Stimulated activated CD4-positive, alpha-beta T cell treated with anti-CD3 and anti-CD28 coated beads, Interleukin-4, amount 100 ng/mL, for 48 hours (primary cell): ENCODE measurements at places on chromosomes 4 and X.

GRCh38 chr4:111905511-111905910 lies 239.7 kb upstream of the FAM241A start:
- DNase-seq = no peak

- DNase-seq = no peak
Measured at GRCh38 chr4:185144601-185145240, 1.7 kb downstream of the SLC25A4 start.

GRCh38 chr4:8026453-8026852 lies 86.8 kb upstream of the AFAP1 start:
- no peak for DNase-seq

DNA sequence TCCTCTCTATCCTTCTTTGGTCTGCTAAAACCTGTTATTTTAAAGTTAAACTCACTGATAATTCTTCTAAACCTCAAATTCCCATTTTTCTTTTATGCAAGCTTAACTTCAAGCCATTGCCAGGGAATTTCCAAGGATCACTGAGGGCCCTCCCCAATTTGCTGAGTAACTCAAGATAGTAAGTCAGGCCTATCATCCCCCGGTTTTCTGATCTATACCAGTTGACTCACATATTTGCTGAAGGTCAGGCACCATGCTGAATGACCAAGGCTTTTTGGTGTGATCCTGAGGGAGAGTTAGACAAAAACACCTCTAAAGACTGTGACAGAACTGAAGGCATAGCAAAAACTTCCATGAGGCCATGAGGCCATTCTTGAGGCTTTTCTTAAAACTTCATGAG lies 1301.9 kb downstream of the PCDH7 start:
- DNase-seq = no peak

- DNase-seq = no peak
Measured at GRCh38 chr4:55770662-55771061, 48.9 kb upstream of the EXOC1L start.

DNA sequence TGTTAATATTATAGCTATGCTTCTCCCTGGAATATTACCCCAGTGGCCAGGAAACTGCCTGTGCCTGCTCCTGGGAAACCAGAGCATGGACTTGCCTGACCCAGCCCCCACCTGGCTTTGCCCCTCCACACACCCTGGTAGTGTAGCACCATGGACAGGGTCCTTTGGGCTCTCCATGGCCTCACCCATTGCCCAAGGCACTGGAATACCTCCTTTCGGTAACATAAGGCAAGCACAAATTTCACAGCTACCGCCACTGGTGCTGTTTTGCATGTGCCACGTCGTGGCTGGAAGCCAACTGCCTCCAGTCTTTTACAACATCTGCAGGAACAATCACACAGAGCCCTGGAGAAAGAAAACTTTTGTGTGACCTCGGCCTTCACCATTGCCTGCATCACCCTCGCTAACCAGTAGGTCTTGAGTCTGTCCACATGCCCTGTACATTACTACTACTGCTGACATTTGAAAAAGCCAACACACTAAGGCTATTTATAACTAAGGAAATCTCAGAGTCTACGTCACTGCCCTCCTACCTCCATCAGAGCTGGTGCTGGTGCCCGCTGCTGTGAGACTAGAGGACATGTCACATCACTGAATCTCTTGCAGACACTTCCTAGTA lies 47.7 kb downstream of the HPGD start:
- DNase-seq = no peak

DNA sequence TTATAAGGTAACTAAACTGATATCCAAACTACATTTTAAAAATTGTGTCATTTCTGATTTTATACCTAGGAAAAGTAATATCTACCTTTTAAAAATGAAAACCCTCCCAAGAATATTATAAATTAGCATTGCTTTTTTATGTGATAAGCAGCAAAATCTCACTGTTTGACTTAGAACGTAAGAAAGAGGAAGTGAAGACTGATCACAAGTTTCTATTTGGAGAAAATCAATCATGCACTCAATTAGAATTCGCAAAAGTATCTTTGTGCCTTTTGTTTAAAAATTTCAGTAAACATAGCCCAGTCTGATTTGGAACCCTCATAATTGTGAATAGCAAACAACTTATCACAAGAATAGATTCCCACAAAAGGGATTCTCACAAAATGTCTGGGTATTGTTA lies 142.7 kb downstream of the TENM3 start:
- no peak for DNase-seq

DNA sequence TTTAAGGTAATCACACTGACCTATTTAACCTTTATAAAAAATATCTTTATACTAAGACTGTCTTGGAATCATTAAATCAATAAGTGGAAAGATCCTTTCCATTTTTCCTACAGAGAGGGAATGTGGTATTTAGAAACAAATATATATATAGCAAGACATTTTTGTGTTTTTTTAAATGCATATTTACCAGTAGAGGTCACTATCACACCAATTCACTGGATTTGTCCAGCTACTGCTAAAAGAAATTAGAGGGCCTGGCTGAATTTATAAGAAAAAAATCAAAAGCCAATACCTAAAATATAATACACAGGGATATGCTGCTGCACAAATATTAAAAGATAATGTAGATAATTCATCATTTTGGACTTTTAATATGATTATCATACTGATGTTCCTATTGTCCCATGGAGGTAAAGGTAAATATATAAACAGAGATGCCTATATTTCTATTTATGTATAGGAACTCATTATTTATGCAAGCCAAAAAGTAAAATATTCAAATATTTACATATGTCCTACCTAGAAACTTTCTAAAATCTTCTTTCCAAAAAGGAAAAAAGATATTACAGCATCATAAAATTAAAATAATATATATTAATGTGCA lies 69.5 kb downstream of the PDE5A start:
- DNase-seq = no peak

DNA sequence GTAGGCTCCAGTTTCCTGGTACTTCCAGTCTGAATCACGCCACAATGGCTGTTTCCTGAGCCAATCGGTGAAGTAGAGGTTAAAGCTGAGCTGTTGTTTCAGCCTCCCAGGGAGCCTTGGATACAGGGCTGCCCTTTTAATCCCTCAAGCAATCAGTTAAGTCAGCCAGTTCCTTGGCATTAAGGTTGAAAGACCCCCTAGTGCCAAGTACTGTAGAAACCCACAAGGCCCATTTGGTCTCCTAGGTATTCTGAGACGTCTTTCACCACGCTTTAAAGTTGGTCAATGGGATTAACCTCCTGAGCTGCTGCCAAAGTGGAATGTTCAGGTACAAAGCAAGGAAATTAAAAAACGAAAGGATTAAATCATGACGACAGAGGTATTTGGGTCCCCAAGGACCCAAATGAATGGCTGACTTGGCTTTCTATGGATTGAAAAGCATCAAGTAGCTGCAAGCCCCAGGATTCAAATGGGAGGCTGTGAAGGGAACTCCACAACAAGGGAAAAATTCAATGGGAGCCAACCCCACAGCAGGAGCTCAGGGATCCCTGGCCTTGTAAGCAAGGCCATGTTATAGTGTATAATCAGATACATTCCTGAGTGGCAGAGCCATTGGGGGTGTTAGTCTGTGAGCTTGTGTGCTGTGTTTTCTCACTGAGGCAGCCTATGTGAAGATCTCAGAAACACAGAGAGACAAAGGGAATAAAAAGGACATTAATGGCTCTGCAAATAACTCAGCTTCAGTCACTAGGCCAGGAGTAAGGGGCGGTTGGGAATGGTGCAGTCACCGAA lies 86.0 kb downstream of the ATG4A start:
- DNase-seq = no peak

- no peak for DNase-seq
Measured at GRCh38 chr4:184404047-184404446, 70.3 kb downstream of the IRF2 start.

DNA sequence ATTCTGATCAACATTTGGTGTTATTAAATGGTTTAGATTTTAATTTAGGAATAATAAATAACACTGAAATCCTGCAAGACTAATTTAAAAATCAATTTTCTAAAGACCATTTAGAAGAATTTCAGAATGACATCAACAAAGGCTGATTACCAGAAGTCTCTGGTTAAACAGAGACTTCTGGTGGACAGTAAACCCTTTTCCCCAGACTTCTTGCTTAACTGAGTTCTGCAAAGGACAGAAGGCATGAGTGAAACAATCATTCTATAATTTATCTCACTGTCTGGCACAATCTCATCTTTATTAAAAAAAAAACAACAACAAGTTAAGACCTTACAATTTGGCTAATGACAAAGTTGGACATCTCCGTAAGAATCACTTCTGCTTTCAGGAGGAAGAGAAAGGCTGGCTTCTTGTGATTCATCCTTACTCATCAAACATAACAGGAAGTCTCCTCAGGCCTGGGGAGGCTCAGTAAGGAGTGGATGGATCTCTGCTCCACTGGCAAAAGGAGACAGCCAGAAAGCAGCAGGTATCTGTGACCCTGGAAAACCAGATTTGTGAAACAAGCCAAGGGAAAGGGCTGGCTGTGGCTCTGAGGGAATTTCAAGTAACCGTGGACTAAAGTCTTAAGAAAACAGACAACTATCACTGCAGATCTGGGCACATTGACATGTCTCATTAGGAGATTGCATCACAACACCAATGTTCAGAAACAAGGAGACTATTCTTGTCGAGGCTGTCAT lies 908 bp upstream of the TLR6 start:
- no peak for DNase-seq

GRCh38 chrX:55709735-55710134 lies 7.8 kb upstream of the RRAGB start:
- DNase-seq = no peak

- no peak for DNase-seq
Measured at GRCh38 chr4:139791681-139792080, 126.1 kb downstream of the MGST2 start.

- DNase-seq = no peak
Measured at GRCh38 chrX:9864011-9864410, 77.8 kb downstream of the SHROOM2 start.

- DNase-seq = no peak
Measured at GRCh38 chrX:122666601-122667000, 517.5 kb upstream of the GRIA3 start.

DNA sequence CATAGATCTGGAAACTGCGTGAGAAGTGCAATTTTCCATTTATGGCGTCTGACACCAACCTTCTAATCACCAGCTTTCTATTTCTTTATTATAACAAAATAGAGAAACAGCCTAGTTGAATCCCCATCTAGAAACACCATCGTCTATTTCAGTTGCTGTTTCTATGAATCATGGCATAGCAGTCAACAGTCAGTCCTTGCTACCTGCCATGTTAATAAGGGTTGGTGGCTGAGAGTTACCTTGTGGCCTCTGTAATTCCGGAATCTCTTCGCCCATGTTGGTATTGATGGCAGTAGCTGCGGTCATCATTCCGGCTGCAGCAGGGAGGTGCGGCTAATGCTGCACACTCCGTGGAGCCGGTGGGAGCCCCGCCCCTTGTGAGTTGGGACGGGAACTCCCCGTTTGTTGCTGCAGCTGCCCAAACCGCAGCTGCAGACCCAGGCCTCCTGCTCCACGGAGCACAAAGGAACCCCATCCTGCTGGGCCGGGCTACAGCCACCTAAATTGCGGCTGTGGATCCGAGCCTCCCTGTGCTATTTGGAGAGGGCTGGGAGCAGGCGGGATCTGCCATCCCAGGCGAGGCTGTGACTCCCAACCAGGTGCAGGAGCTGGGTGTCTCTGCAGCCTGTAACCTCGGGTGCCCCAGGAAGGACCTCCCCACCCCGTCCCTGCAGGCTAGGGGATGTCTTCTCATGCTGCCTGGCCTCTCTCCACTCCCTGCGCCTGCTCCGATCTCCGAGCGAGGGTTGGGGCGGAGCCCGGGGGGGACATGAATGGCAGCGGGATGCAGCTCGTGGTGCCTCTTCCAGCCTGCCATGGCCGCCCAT lies 115.4 kb upstream of the STK26 start:
- no peak for DNase-seq

DNA sequence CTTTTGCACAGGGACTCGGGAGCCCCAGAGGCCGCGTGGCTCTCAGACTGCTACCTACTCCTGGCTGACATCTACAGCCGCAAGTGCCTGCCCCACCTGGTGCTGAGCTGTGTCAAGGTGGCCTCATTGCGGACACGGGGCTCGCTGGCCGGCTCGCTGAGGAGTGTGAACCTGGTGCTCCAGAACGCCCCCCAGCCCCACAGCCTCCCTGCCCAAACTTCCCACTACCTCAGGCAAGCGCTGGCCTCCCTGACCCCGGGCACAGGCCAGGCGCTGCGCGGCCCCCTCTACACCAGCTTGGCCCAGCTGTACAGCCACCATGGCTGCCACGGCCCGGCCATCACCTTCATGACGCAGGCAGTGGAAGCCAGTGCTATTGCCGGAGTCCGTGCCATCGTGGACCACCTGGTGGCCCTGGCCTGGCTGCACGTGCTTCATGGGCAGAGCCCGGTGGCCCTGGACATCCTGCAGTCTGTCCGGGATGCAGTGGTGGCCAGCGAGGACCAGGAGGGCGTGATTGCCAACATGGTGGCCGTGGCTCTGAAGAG lies 28.8 kb downstream of the SH3TC1 start:
- no peak for DNase-seq

DNA sequence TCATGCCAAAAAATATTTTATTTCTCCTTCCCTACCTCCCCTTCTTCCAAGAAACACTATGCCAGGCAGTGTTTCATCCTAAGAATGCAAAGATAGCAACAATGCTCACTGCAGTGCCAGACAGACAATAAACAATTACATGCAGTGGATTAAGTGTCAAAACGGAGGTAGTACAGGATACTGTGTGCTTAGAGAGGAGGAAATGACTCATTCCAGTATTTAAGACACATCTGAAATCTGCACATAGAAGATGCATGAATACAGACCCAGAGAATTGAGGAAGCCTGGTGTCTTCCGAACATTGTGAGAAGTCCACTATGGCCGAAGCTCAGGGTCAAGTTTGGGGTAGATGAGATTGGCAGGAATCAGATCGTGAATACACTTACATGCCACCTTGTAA lies 326.4 kb downstream of the PPP3CA start:
- no peak for DNase-seq

DNA sequence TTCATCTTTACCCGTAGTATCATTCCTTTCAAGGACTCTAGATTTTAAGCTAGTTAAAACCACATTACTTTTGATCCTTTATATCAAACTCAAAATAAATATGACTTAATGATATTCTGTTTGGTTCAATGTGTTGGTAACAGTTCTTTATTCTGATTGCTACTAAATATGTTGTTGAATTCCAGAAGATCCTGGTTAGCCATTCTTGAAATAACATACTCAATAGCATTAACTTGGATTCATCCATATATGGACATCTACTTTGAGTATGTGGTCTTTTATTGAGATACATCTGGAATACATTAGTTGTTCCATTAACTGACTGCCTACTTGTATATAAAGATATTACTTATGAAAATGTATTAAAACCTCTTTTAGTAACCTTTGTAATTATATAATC lies 27.5 kb upstream of the PCDH18 start:
- DNase-seq = no peak

DNA sequence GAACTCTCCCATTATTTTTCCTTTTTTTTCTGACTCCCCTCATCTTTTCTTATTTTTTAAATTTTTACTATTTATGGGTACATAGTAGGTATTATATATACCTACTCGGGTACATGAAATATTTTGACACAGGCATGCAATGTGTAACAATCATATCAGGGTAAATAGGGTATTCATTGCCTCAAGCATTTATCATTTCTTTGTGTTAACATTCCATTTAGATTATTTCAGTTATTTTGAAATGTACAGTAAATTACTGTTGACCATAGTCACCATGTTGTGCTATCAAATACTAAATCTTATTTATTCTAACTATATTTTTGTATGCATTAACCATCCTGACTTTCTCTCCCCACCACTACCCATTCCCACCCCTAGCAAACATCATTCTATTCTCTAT lies 33.8 kb upstream of the SLIT2 start:
- no peak for DNase-seq
